RCC 7860 (cell line): ENCODE measurements at places on chromosomes 13 and 19.

DNA sequence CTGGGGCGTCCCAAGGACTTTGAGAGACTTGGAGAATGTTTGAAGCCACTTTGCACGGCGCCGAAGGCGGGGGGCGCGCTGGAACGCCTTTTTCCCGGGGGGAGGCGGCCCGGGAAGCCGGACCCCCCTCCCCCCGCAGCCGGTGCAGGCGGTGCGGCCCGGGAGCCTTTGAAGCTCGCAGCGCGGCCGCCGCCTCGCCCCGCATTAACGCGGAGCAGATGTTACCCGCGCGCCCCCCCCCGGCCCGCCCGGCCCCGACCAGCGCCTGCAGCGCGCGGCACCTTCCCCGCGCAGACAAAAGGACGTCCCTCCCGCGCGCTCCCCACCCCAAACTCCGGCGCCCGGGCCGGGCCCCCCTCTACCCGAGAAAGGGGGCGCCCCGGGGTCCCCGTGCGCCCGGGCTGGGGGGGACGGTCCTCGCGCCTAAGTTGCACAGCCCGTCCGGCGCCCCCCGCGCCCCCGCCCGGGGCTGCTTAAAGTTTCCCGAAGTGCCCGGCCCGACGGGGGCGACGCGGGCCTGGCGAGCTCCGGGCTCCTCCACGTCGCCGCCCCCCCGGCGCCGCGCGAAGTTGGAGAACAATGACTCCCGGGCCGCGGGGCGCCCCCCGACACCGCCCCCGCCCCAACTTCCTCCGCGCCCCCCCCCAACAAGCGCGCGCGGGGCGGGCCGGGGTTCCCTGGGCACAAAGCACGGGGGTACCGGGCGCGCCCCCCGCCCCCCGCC, 685 bp downstream of the TCF3 start:
- DNase-seq = no peak

- no peak for DNase-seq
These were observed 6.7 kb upstream of the DCUN1D2 start for GRCh38 chr13:113497217-113497616.

DNA sequence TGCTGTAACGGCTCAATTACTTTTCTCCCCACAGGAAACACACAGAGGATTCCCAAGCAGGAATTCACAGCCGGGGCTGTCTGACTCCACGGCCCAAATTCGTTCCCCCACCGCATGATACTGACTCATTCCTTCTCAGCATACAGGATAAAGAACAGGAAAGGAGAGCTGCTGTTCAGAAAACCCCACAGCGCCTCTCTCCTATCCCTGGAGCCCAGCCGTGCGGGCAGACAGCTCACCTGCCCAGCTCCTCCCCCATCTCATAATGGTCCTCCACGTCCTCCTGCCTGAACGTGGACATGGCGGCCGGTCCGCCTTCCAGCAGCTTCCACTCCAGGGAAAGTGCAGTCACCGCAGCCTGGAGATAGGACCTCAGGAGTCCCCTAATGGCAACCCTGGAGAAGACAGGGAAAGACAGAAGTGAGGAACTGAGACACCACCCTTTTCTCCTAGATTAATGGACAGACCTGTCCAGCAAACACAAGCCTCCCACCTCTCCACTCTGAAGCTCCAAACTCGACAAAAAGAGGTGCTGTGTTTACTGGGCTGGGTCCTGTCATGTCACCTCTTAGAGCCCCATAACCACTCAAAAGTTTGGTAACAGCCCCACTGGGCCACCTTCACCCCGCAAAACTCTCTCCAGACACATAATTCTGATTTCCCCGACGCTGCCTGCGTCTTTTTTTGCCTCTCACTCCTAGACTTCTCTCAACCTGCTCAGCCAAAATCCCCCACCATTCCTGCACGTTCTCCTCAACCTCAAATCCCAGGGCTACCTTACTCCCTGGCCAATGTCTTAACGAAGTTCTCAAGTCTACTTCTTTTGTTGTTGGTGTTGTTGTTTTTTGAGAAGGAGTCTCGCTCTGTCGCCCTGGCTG, 1.2 kb downstream of the DAPK3 start:
- DNase-seq = peak; percentile 97

- DNase-seq = no peak
These were observed 4.3 kb downstream of the WTIP start for GRCh38 chr19:34485831-34486230.

GRCh38 chr19:10201176-10201575, 6.4 kb upstream of the DNMT1 start:
- DNase-seq = no peak

DNA sequence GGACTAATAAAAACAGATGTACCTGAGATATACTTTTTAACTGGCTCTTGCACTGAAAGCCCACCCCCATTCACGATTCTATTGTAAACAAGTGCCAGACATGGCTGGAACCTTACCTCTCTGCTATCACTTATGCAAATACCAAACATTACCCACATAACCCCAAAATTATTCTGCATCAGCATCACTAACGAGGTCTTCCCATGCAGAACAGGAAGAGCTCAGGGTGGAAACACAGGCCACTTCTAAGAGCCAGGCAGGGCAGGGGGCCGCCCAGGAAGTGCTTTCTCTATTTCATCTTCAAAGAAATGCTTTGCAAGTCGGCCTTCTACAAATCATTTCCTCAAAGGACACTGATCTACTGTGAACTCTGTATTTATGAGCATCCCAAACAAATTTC, 7.3 kb downstream of the IRS2 start:
- peak; percentile 17 for DNase-seq

DNA sequence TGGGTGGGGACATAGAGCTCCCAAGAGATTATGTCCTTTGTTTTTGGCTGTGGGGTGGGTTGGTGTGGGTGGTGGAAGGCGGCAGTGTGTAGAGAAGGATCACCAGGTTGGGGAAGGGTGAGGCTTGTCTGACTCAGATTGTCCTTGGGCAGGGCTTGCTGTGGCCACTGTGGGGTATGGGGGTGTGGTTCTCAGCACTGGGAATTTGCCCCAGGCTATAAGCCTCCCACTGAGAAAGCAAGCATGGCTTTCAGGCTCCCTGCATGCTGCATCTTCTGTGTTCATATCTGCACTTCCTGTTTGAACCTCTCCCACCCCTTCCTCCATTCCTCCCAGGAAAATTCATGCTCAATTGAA, 34.9 kb downstream of the DNAJC15 start:
- no peak for DNase-seq

DNA sequence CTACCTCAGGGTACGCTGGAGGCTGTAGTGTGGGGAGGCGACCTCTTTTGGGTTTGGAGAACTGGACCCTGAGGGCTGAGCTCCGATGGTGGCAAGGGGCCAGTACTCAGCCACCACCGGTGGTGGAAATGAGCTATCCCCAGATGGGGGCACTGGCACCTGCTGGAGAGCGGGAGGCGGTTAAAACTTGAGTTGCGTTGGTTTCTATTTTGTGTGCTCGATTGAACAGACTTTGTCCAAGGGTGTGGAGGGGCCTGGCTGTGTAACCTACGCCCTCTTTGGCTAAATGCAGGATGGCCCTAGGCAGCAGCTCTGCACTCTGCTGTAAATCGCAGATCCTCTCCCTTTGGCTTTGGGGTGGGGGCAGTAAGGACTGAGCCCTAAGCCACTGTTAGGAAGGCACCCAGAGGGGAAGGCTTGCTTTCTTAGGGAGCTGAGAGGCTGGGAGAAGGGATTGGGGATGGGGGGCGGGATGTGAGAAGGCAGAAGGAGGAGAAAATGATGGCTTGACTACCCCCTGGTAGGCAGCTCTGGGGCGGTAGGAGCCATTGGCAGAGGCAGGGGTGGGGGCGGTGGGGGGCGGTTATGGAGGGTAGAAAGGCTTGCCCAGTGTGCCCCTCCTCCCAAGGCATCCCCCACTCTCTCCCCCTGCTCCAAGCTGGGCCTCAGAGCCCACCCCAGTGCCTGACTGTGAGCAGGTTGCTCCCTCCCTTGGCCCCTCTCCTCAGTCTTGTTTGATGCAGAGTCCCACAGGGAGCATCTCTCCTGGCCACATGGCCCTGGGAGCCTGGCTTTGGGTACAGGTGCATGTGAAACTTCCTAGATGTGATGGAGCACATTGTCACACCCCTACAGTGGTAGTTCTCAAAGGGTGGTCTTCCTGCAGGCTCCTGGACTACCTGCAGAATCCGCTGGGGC, 5.0 kb downstream of the VSTM2B start:
- DNase-seq = no peak

- no peak for DNase-seq
These were observed 122.3 kb downstream of the SLC7A1 start for GRCh38 chr13:29473166-29473565.

DNA sequence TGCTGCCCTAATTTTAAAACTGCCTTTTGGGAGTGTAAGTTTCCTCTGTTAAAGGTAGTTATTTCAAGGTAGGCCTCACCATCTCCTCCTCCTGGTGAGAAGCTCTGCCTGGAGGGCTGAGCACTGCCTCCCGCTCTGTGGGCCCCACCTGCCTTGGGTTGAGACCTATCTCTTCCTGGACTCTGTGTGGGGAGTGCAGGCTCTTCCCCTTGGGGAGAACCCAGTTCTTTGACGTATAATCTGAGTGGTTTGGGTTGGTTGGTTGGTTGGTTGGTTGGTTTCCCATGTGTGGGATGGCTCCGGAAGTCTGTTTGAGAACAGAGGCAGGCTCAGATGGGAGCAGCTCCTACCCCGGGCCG, 39.1 kb downstream of the ACTN4 start:
- no peak for DNase-seq

GRCh38 chr13:90673746-90674145, 673.7 kb upstream of the MIR17HG start:
- no peak for DNase-seq

- no peak for DNase-seq
These were observed 28.4 kb downstream of the ZNF844 start for GRCh38 chr19:12092956-12093355.

GRCh38 chr19:44947041-44947581, 1.3 kb downstream of the APOC2 start:
- DNase-seq = no peak

GRCh38 chr13:53343361-53343744, 314.7 kb downstream of the OLFM4 start:
- no peak for DNase-seq

DNA sequence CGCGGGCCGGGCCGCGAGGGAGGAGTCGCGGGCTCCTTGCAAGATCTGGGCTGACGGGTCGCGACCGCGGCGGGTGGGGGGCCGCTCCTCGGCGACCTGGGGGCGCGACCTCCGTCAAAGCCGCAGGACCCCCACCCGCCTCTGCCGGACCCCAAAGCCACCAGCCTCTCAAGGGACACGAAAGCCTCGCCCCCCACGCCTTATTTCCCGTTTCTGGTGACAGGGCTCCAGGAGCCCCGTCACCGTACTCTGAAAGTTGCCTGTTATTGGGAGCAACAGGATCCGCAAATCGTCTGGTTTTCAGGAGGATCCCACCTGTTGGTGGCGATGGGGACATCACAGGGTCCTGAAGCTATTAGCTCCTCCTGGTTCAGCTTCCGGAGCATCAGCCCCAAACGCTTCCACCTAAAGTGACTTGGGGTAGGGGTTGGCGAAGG, 530 bp downstream of the MAU2 start:
- no peak for DNase-seq

DNA sequence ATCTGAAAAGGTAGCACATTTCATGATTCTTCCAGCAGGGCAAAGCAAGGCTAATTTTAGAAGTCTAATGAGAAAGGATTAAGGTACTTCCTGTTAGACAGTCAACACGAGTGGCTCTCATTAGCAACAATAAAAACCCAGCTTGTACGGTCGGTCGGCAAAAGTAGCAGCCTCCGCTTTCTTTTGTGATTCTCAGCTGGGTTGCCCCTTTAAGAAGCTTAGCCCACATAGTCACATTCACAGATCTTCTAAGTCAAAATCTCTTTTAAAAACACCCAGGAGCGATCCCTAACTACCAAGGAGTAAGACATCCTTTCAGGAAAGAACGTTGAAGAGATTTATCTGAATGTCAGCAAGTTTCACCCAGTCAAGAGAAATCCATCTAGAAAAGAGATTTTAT, 684.8 kb downstream of the DIAPH3 start:
- DNase-seq = no peak

GRCh38 chr13:93853912-93854311, 625.6 kb downstream of the DCT start:
- no peak for DNase-seq

- DNase-seq = no peak
These were observed 11.5 kb downstream of the DNM2 start for GRCh38 chr19:10729411-10729810.

DNA sequence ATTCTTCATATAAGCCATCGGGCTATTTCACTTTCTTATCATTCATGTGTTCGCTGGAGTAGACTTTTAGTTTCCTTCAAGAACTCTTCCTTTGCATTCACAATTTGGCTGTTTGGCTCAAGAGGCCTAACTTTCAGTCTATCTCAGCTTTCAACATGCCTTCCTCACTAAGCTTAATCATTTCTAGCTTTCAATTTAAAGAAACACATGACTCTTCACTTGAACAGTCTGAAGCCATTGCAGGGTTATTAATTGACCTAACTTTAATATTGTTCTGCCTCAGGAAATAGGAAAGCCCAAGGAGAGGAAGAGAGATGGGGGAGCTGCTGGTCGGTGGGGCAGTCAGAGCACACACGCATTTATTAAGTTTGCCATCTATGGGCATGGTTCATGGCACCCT, 158.1 kb downstream of the SUCLA2 start:
- no peak for DNase-seq

- no peak for DNase-seq
These were observed 26.8 kb downstream of the DHX34 start for GRCh38 chr19:47375694-47376588.

GRCh38 chr13:33003458-33004019, 12.7 kb upstream of the KL start:
- no peak for DNase-seq

- DNase-seq = peak; percentile 98
These were observed 45.2 kb downstream of the ABCC4 start for GRCh38 chr13:95256091-95256490.

DNA sequence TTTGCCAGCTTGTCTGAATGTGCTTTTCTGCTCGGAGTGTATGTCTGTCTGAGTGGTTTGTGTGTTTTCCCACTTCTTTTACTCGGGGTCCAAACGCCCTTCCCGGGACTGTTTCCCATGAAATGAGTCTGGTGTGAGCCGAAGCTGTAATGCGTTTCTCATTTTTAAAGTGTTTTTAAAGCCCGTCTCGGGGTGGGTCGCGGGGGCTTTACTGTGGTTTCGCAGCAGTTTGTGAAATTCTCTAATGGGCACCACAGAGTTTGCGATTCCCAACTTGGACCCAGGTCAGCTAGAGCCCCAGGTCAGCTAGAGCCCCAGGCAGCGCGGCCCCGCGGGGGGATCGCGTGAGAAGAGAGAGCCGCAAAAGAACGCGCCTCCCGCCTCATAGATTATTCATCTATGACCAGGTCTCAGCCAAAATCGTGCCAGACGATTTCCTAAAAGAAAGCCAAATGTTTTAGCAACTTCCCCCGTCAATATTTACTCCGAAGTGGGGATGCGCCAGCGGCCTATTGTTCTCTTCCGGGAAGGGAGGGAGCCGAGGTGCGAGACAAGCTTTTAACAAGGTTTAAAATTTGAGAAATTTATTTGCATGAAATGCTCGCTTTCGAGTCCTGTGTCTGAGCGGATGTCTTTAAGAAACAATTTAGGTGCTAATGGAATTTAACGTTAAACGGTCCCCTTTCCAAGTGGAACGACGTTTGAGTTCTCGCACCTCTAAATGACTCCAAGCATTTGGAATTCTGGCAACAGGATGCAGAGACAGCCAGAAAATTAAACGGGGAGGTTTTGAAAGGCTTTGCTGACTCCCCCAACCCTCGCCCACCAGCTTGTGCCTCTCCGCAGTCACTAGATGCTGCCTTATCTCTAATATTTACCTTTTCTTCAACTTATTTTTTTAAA, 2.2 kb downstream of the ZIC2 start:
- DNase-seq = no peak

GRCh38 chr13:29925457-29926097, 75.2 kb upstream of the UBL3 start:
- DNase-seq = peak; percentile 78

GRCh38 chr19:49212016-49212701, 54.6 kb downstream of the TRPM4 start:
- DNase-seq = no peak

- DNase-seq = peak; percentile 34
These were observed 763 bp downstream of the POLD1 start for GRCh38 chr19:50384685-50385535.
